ENCODE measurements at places on chromosomes 7 and 10.

- DNase-seq: no peak
These were observed 24.0 kb upstream of the TM9SF3 start for GRCh38 chr10:96610817-96611216.

DNA sequence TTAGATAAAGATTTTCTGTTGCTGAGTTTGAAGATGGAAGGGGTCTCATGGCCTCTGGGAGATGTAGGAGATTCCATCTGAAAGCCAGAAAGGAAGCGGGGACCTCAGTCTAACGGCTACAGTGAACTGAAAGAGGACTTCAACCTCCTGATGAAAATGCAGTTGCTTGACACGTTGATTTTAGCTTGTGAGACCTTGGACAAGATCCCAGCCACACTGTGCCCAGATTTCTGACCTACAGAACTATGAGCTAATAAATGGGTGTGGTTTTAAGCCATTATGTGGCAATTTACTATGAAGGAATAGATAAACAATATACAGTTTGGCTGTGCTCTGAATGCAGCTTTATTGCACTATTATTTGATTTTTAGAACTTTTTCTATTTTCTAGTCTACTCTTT lies 342.3 kb upstream of the SEMA3D start:
- no peak for DNase-seq

- no peak for DNase-seq
These were observed 8.7 kb downstream of the EPC1 start for GRCh38 chr10:32338262-32338661.

- no peak for DNase-seq
These were observed 255.1 kb downstream of the XPNPEP1 start for GRCh38 chr10:109668154-109668665.

- no peak for DNase-seq
These were observed 63.7 kb upstream of the CREB5 start for GRCh38 chr7:28348636-28349035.

GRCh38 chr10:98383869-98384268 lies 31.1 kb downstream of the PYROXD2 start:
- no peak for DNase-seq

GRCh38 chr10:87886635-87887034 lies 23.2 kb downstream of the PTEN start:
- no peak for DNase-seq

DNA sequence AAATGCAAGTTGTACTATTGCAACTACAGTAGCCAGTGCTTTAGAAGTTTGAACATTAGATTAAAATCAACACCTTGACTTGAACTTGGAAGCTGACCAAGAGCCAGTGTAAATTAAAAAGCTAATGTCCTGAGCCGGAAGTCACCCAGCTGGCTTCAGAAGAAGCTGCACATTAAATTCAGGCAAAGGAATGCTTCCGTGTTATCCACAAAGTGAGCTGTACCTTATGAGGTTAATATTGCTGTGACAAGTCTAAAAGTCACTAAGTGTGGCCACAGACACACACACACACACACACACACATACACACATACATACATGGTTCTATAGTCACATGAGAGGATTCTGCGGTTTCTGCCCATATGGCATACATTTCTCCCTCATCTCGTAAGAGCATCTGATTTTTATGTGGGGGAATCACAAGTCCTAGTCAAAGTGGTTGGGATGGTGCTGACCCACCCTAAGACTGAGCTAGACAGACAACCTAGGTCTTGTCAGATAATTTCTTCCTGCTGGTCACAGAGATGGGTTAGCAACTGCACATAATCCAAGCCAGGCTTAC lies 612.9 kb downstream of the SORCS1 start:
- DNase-seq: no peak

DNA sequence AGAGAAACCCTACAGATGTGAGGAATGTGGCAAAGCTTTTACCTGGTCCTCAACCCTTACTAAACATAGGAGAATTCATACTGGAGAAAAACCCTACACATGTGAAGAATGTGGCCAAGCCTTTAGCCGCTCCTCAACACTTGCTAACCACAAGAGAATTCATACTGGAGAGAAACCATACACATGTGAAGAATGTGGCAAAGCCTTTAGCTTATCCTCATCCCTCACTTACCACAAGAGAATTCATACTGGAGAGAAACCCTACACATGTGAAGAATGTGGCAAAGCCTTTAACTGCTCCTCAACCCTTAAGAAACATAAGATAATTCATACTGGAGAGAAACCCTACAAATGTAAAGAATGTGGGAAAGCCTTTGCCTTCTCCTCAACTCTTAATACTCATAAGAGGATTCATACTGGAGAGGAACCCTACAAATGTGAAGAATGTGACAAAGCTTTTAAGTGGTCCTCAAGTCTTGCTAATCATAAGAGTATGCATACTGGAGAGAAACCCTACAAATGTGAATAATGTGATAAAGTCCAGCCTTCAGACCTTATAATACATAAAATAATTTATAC lies 38.2 kb downstream of the ZNF679 start:
- DNase-seq: no peak

DNA sequence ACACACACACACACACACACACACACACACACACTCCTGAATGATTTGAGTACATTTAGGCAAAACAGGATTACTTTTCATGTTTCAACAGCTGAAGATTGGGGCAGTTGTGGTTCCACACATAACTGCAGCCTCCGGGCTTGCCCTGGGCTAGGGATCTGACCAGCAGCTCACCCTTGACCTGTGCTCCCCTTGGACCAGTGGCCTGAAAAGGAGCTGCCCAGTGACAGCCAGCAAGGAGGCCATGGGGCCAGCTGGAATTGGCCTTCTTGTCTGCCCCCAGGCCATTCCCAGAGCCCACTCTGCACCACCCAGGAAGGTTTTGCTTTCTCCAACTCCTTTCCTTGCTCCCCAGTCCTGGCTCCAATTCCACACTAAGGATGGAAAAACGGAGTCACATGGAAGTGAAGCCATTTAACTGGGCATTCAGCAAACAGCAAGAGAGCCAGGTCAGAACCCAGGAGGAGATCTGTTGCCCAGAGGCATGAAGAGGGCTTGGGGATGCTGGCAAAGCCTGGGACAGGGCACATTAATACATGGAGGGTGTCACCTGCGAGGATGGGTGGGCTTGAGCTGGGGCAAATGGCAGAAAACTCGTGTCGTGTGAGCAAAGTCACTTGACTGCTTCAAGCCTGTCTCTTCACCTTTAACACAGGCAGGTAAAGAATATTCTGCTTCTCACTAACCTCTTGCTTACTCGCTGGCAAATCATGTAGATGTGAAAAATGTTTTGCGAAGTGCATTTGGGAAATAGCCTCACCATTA lies 61.5 kb upstream of the GDF10 start:
- DNase-seq: no peak

DNA sequence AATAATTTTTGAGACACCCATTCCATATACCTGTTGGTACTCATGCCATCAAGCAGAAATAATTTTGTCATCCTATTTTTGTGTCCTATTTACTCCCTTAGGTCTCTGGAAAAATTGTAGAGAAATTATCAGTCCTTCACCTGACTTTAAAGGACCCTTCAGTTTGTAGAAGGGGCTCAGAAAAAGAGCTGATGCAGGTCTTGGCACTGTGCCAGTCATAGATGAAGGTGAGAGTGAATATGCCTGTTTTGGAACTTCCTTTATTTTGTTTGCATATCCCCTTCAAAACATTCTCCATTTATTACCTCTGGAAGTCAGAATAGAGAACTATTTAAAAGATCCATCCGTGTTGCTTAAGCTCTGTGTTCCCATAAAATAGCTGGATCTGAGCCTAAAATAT lies 321.0 kb upstream of the TPK1 start:
- no peak for DNase-seq

DNA sequence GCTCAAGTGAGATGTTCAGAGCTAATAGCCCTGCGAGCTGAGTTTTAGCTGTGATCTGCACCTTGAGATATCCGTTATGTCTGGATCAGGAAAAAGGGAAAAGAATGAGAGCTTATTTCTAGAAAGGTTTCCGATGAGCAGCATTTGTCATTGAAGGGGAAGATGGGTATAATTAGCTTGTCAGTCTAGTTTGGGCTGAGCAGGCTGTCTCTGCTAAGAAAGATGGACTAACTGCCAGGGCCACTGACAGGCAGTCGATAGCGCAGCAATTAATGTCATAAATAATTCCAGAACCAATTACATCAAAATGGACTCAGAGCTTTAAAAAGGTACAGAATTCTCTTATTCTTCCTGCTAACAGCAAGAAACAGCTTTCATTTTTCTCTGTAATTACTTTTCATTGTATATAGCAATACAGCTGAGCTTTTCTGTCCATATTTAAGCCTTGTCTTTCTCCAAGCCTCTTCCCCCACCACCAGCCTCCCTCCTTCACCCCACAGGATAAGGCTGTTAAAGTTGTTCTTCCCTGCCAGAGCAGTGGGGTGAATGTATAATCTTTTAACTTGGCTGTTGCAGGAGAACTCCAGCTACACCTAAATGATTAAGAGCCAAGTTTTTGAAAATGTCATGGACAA lies 1006.5 kb downstream of the KCNMA1 start:
- DNase-seq: no peak

- DNase-seq: no peak
These were observed 90.1 kb downstream of the FAM53B start for GRCh38 chr10:124653811-124654651.
